ENCODE measurements at places on chromosomes 6 and 20.

DNA sequence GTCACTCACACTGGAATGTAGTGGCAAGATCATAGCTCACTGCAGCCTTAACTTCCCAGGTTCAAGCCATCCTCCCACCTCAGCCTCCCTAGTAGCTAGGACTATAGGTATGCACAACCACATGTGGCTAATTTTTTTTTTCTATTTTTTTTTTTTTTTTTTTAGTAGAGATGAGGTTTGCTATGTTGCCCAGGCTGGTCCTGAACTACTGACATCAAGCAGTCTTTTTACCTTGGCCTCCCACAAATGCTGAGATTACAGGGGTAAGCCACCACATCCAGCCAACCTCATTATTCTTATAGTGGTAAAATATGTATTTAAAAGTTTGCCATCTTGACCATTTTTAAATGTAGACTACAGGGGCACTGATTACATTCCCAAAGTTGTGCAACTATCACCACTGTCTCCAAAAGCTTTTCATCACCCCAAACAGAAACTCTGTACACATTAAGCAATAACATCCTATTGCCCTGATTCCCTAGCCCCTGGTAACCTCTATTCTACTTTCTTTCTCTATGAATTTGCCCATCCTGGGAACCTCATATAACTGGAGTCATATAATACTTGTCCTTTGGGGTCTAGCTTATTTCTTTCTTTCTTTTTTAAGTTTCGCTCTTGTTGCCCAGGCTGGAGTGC lies 268.0 kb upstream of the JARID2 start:
- no peak for DNase-seq

DNA sequence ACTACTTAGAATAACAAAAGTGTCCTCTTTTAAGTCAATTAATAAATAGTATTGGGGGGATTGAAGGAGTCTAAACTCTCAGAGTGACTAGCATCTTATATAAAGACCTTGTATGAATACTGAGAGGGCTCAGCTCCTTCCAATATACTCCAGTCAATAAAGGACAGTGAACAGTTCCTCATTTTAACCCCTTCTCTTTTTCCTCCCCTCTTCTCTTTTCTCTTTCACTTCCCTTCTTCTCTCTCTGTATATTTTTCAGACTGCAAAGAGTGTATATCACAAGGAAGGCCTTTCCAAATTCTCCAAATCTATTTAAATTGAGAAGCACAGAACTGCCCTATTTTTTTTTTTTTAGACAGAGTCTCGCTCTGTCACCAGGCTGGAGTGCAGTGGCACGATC lies 99.5 kb downstream of the CD164 start:
- DNase-seq, result no peak

GRCh38 chr20:51417250-51418136 lies 125.0 kb downstream of the NFATC2 start:
- no peak for DNase-seq

DNA sequence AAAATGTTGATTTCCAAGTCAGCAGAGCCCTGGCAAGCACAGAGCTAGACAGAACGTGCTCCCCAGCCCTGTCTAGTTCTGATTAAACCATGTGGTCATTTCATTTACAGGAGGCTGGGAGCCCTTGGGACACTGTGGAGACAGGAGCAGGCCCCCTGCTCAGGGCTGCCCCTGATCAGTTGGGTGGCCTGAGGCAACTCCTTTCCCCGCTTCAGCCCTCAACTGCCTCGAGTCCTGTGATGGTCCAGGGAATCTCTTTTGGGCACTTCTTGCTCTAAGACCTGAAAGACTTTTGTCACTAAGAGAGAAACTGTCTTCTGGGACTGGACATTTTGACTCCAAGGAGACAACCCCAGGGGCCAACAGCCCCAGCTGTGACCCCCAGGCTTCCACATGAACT lies 13.5 kb downstream of the DYNLRB1 start:
- no peak for DNase-seq

- no peak for DNase-seq
Measured at GRCh38 chr6:145891126-145891525, 73.0 kb downstream of the SHPRH start.

DNA sequence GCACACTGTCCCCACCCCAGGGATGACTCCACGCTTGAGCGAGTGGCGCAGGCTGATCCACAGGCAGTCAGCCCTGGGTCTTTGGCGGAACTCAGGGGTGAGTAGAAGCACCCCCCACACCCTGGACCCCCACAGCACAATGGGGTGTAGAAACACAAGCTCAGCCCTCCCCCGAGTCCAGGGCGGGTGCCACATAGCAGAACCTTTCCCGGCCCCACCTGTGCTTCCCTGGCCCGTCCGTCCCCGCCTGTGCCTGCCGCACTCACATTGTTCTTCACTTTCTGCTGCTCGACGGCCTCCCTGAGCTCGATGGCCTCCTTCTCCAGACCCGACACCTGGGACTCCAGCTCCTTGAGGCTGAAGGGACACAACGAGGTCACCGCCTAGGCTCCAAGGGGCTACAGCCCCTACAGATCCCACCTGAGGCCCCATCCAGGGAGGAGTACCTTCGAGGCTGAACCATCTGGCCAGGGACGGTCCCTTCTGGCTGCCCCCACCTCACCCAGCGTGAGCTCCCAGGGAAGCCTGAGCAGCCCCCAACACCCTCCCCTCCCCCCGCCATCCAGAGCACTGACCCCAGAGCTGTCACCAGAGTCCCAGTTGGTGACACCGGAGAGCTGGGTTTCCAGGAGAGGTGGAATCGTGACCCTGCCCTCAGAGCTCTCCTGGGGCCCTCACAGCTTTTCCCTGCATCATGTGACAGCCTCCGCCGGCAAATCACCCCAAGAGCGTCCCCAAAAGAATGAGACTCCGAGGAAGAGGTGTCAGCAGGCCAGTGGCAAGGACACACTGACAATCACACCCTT lies 55.6 kb downstream of the DSTN start:
- DNase-seq, result no peak

GRCh38 chr20:50717974-50718761 lies 13.2 kb upstream of the PARD6B start:
- DNase-seq, result no peak

- DNase-seq, result no peak
Measured at GRCh38 chr20:45266977-45267376, 12.6 kb upstream of the SLPI start.

DNA sequence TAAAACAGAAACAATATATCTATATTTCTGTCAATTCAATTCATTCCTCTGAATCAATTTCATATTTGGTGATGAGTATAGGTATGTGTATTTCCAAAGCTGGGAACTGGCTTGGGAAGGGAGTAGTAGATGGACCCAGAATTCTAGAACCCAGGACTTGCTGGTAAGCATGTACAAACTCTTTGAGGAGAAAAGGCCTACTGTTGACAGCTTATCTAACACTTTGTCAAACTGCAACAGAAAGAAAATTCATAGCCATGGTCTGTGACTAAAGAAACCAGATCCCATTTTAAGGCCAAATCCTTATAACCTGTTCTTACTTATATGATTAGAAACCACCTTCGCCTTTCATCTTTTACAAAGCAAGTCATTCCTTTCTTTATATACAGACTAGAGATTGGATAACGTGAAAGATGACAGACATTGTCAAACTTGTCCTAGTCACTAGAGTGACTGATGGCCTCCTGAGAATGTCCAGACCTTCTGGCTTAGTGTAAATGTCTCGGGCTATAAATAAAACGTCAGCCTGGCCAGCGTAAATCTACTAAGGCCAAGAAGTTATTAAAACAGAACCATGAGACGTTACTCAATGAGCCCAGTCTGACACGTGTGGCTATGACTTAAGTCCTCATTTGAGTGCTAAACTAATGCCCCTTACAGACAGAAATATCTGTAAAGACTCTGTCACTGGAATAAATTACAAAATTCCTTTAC lies 152.3 kb downstream of the ALDH8A1 start:
- no peak for DNase-seq

DNA sequence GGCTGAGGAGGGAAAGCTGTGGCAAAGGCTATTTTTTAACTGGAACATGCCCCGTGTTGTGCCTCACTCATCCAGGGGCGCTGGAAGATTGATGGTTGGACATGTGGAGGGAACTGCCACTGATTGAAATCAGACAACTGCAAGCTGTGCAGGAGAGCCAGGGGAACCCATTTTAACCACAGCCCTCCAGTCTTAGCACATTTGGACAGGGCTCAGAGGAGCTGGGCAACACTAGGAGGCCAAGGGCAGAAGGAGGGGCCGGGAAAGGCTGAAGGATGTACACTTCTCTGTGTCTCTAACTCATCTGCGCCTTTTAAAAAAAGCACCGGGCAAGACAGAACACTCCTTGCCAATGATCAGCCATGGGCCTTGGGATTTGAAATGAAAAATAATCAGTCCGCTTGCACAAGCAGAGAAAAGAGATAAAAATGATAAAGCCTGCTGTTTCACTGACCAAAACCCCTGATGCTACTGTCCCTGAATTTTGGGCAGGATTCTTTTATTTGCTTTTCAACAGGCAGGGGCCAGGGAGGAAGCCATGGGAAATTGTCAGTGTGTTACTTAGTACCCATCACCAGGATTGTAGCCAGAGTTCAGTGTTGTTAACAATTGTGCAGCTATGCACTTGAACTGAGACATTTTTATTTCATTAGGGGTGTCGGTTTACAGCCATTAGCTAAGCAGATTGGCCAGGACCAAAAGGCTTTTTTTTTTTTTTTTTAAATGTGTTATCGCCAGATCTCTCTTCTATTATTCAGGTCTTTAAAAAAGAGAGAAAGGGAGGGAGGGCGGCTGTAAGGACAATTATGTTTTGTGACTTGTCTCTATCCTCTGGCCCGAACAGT lies 109.3 kb upstream of the EYA4 start:
- no peak for DNase-seq

GRCh38 chr6:42137194-42137753 lies 5.1 kb downstream of the C6orf132 start:
- no peak for DNase-seq

GRCh38 chr20:41234546-41234945 lies 83.0 kb downstream of the ZHX3 start:
- DNase-seq, result no peak

GRCh38 chr6:3315841-3316240 lies 57.1 kb downstream of the PSMG4 start:
- DNase-seq, result no peak

GRCh38 chr6:116971959-116972358 lies 94.9 kb downstream of the RFX6 start:
- no peak for DNase-seq

GRCh38 chr6:34130862-34131261 lies 15.0 kb downstream of the GRM4 start:
- no peak for DNase-seq

- no peak for DNase-seq
Measured at GRCh38 chr20:37346535-37347346, 801 bp downstream of the SRC start.

GRCh38 chr20:52847731-52848359 lies 124.3 kb upstream of the TSHZ2 start:
- DNase-seq, result no peak

- no peak for DNase-seq
Measured at GRCh38 chr6:133610227-133610840, 278.6 kb upstream of the TCF21 start.

DNA sequence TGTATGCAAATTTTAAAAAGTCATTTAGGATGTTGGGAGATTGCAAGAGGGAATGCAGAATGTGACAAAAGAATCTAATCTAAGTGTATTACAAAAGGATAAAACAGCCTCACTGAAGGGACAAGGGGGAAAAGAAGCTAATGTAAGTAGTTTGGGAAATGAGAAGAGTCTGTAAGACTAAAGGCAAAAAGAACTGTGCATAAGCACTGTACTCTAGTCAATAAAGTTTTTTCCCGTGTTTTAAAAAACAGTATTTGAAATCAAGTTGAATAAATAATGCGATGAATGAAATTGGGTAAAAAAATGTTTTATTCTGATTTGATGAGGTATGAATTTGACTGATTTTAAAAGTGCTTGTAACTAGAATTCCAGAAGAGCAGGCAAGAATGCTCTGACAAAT lies 149.8 kb downstream of the VEGFA start:
- no peak for DNase-seq

GRCh38 chr6:13454286-13455221 lies 32.8 kb downstream of the GFOD1 start:
- DNase-seq, result peak; percentile 61

- no peak for DNase-seq
Measured at GRCh38 chr6:170012037-170012330, 260.6 kb downstream of the ERMARD start.

GRCh38 chr6:140571145-140571544 lies 1196.7 kb upstream of the CITED2 start:
- no peak for DNase-seq

GRCh38 chr6:147561726-147562125 lies 53.2 kb downstream of the SAMD5 start:
- DNase-seq, result no peak

DNA sequence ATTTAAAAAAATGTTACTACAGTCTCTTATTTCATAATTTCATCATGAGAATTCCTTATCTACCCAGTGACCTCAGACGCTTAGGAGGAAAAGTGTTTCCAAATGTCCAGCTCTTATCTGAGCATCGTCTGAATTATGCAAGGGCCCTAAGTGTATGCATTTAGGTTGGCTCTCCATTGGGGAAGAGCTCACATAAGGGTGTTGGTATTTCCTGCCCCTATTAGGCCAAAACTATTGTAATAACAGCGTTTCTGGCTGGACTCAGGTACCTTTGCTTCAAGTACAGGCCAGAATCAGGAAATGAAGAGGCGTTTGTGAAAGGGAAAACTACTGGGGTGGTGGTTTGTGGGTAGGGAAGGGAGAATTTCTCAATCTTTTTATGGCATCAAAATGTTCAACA lies 40.4 kb upstream of the SGK1 start:
- DNase-seq, result no peak

GRCh38 chr6:36524871-36525270 lies 22.4 kb downstream of the STK38 start:
- DNase-seq, result no peak

DNA sequence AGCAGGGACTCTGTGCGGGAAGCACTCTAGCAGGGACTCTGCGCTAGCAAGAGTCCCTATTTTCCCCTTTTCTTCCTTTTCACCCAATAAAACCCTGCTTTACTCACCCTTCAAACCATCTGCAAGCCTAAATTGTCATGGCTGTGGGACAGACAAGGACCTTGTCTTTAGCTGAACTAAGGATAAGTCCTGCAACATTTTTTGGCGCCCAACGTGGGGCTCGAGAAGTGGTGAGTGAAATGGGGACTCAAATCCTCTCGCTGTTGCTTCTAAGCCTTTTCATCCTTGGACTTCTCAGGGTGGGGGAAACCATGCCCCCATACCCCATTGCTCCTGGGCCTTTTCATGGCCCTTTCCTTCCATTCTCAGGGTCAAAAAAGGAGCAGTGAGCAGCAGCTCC lies 46.4 kb downstream of the IMPG1 start:
- no peak for DNase-seq

GRCh38 chr6:41568585-41569384 lies 22.6 kb downstream of the FOXP4 start:
- DNase-seq, result no peak
